ENCODE measurements at places on chromosomes 5 and 9. TPM values are rescaled to one million over a fixed set of nuclear protein-coding genes. Genes with fewer than 3 reads are reported as not detected.

The SPAG8 gene
- 2.3 TPM for total RNA-seq

The GRK6 gene
- 29.2 TPM for total RNA-seq

The GFI1B gene
- not detected for total RNA-seq

- DNase-seq: no peak
These were observed 470.7 kb upstream of the GRIN3A start for GRCh38 chr9:102209176-102209575.

- no peak for DNase-seq
These were observed 13.2 kb upstream of the LVRN start for GRCh38 chr5:115949096-115949495.

DNA sequence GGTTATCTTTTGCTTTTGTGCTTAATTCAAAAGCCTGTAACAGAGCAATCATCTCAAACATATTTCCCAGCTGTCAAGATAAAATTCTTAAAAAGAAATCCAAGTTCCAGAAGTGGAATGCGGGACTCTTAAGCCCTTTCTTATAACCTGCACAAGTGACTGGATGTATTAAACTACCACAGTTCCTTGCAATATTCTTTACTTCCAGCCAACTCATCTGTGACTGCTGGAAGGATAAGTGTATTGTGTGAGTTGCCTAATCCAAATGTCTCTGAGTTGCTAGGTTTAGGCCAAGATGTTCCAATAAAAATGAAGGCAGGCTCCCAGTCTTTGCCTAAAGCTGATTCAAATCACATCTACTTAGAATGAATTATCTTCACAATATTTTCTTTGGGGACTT lies 159.2 kb upstream of the SLC24A2 start:
- no peak for DNase-seq
